ENCODE measurements at places on chromosomes 1 and 21.
A peak's percentile ranks its signal among the peaks of the same experiment; 100 is the strongest.

GRCh38 chr1:164667600-164667999, 108.6 kb downstream of the PBX1 start:
- DNase-seq, result no peak

GRCh38 chr21:32082466-32082865, 196.4 kb downstream of the MIS18A start:
- no peak for DNase-seq

- peak; percentile 18 for DNase-seq
Measured at GRCh38 chr1:15923241-15923640, 52.7 kb downstream of the ZBTB17 start.

- no peak for DNase-seq
Measured at GRCh38 chr1:184970691-184971161, 3.6 kb downstream of the NIBAN1 start.

DNA sequence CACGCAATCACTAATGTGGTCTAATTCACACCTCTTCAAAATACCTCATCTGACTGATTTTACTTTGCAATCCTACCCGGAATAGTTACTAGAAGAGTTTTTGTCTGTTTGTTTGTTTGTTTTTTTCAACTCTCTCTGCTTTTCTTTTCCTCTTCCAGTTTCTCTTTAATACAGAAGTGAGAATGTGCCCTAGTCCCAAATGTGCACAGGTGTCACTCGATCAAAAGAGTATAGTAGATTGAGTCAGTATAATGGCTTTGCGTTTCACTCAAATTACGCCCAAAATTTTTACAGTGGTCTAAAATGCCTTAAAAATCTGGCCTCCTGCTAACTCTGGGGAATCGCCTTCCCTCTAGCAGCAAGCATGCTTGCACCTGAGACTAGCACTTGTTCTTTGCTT, 1536.8 kb downstream of the KCNT2 start:
- DNase-seq, result no peak

DNA sequence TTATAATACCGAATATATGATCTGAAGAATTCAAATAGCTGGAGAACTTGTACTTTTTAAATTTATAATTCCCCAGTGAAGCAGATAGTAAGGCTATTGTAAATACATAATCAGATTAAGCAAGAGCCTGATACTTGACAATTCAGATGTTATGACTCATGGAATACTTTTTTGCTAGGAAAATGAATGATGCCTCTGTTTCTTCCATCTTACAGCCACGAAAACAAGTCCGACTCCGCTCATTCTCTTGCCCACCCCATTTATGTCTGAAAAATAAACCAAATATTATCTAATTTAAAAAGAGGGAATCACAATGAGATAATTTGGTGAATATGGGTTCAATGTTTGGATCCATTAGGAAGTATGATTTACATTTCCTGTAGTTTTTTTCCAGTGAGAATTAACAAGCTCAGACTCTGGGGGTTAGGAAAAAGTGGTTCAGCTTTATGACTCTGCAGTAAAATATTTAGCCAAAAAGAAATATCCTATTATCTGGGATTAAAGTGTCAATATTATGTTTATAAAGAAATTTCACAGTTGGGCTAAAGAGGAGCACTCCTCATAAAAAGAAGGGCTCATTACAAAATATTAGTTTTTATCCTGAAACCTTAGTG, 50.4 kb upstream of the DAB1 start:
- DNase-seq, result no peak

DNA sequence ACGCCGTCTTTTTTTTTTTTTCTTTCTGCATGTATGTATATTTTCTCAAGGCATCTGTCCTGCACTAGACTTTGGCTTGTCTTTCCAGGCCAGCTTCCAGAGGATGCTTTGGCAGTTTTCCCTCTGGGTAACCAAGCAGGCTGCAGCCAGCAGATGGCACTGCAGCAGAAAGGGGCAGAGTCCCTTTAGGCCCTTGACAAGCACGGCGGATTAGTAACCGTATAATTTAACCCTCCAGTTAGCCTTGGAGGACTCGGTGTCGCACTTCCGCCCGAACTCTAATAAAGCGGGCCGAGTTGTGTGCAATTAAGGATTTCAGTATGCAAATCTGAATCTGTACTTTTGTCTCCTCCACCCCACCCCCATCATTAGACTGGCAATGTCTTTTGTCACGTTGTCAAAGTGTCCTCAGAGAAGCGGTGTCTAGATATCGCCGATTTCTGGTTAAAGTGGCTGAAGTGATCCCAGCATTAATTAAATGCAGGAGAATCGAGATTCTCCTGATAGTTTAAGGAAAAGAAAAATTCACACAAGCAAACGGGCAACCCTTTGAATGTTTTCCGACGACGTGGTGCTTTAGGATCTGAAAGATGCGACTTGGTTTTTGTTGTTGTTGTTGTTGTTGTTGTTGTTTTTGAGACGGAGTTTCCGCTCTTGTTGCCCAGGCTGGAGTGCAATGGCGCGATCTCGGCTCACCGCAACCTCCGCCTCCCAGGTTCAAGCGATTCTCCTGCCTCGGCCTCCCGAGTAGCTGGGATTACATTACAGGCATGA, 1.1 kb upstream of the TMEM167B start:
- DNase-seq, result peak; percentile 90

- no peak for DNase-seq
Measured at GRCh38 chr1:53310847-53311681, 16.8 kb downstream of the LRP8 start.

GRCh38 chr1:219669042-219669441, 56.1 kb upstream of the ZC3H11B start:
- DNase-seq, result no peak

GRCh38 chr1:12383786-12384185, 154.0 kb downstream of the VPS13D start:
- DNase-seq, result no peak

GRCh38 chr1:67827688-67828087, 5.6 kb downstream of the GNG12 start:
- no peak for DNase-seq

- DNase-seq, result no peak
Measured at GRCh38 chr1:39154553-39155421, 49.7 kb upstream of the MACF1 start.
